ENCODE measurements at places on chromosomes 1 and 21.

GRCh38 chr1:37661401-37661800 lies 26.7 kb upstream of the RSPO1 start:
- H3K27me3 ChIP-seq, result no peaks in the 10 kb centered on the region
- no peak overlapping the region for H3K27ac ChIP-seq
- H3K4me3 ChIP-seq, result no peak overlapping the region
- no peaks in the 10 kb centered on the region for H3K36me3 ChIP-seq
- no peak for DNase-seq
- no peaks in the 10 kb centered on the region for H3K4me1 ChIP-seq

GRCh38 chr1:227911376-227911775 lies 36.4 kb downstream of the WNT9A start:
- no peak overlapping the region for H3K4me3 ChIP-seq
- no peaks in the 10 kb centered on the region for H3K27me3 ChIP-seq
- H3K27ac ChIP-seq, result no peak overlapping the region
- DNase-seq, result no peak
- no peaks in the 10 kb centered on the region for H3K4me1 ChIP-seq
- H3K36me3 ChIP-seq, result no peaks in the 10 kb centered on the region

GRCh38 chr21:35475009-35475408 lies 425.9 kb upstream of the RUNX1 start:
- H3K4me1 ChIP-seq, result peaks cover 9% of the 10 kb centered on the region
- no peak overlapping the region for H3K27ac ChIP-seq
- no peak for DNase-seq
- no peaks in the 10 kb centered on the region for H3K36me3 ChIP-seq
- H3K27me3 ChIP-seq, result no peaks in the 10 kb centered on the region

GRCh38 chr21:31173881-31174555 lies 135.7 kb upstream of the KRTAP19-8 start:
- H3K27me3 ChIP-seq, result no peaks in the 10 kb centered on the region
- H3K4me3 ChIP-seq, result no peak overlapping the region
- H3K27ac ChIP-seq, result peak overlapping the region; percentile 38
- peak; percentile 44 for DNase-seq
- peaks cover 90% of the 10 kb centered on the region for H3K4me1 ChIP-seq

GRCh38 chr1:193113258-193113991 lies 8.2 kb upstream of the GLRX2 start:
- H3K27me3 ChIP-seq, result no peaks in the 10 kb centered on the region
- H3K4me1 ChIP-seq, result no peaks in the 10 kb centered on the region
- H3K36me3 ChIP-seq, result no peaks in the 10 kb centered on the region
- no peak for DNase-seq
- H3K27ac ChIP-seq, result no peak overlapping the region
- no peak overlapping the region for H3K4me3 ChIP-seq

All from CD4-positive, alpha-beta memory T cell (primary cell).